Right kidney (tissue), 9 donors: ENCODE measurements at places on chromosomes 5 and 9.

DNA sequence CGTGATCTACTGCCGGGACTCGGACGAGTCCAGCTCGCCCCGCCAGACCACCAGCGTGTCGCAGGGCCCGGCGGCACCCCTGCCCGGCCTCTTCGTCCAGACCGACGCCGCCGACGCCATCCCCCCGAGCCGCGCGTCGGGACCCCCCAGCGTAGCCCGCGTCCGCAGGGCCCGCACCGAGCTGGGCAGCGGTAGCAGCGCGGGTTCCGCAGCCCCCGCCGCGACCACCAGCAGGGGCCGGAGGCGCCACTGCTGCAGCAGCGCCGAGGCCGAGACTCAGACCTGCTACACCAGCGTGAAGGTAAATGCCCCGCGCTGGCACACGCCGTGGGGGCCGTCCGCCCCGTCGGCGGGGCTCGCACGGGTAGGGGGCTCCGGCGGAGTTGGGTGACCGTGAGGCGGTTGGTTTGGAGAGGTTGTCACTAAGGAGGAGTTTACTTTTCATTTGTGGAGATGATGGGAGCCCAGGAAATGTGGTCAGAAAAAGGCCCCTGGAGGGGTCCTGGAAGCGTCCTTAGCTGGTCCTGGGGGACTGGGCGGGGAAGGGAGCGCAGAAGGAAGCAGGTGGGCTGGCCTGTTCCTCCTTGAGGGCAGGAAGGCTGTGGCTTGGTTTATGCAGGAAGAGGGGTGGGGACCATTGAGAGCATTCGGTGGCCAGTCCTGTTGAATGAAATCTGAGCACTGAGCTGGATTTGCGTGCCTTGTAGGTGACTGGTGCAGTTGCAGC, 647 bp downstream of the PDE8B start:
- peak; percentile 65 for DNase-seq

GRCh38 chr5:107289030-107289714, 381.6 kb downstream of the EFNA5 start:
- DNase-seq: no peak

DNA sequence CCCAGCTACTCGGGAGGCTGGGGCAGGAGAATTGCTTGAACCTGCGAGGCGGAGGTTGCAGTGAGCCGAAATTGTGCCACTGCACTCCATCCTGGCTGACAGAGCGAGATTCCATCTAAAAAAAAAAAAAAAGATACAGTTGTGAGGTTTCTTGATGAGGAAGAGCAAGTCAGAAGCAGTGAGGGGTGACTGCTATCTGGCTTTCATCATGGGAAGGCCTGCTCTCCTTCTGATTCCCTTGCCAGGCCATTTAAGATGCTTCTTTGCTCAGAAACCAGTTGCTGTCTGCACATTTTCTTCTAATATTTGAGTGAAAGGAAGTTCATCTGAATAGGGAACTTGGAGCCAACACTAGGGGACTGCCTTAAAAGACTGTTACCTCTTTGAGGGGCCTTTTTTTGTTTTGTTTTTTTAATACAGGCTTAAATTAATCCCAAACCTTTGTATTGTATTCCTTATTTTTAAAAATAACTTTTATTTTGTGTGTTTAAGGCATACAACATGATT, 201.9 kb downstream of the ARHGAP26 start:
- DNase-seq: no peak

- no peak for DNase-seq
Measured at GRCh38 chr5:115389034-115389798, 92.8 kb upstream of the CCDC112 start.

DNA sequence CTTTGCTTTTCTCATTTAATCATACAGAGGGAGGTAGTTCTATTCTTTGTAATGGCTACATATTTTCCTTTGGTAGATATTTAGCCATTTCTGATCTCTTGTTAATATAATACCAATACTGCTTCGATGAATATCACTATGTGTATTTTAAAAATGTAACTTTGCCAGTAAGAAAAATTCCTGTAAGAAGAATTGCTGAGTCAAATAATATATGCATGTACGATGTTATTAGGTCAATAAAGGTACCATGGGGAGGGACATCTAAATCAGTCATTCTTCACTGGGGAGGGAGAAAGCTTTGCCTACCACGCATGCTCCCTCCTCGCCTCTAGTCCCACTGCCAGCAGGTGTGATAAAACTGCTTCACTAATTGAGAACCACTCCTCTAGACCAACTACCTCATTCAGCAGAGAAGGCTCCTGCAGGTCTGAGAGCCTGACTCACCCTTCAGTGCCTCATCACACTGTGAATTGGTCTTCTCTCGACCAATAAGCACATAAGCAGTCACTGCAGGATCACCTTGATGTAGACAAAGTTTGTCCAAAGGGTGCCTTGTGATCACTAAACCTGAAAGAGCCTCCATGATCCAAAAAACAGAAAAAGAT, 56.1 kb upstream of the TBCA start:
- no peak for DNase-seq

DNA sequence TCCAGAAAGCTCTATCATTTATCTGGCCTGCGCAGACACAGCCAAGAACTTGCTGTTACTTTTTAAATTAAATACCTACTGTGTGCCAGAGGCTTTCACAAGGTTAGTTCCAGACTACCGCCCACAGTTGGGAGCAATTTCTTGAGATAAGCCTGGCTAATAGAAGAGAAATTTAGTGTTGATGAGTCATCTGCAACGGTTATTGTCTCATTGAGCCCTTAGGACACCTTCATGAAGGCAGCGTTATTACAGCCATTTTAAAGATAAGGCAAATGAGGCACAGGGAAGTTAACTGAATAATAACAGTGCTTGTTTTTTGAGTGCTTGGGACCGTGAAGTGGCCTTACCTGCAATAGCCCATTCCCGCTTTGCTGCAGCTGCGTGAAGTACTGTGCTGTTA, 292.9 kb upstream of the MSX2 start:
- DNase-seq: no peak

GRCh38 chr9:134247918-134248631, 78.2 kb upstream of the RXRA start:
- no peak for DNase-seq

- DNase-seq: peak; percentile 99
Measured at GRCh38 chr5:65624025-65624570, at the start of gene TRIM23. TSS of gene TRIM23 (minus strand) at chr5:65624333. CDS start at chr5:65624274, 59 bp downstream.

GRCh38 chr9:78559449-78559885, 262.5 kb downstream of the PSAT1 start:
- DNase-seq: no peak

DNA sequence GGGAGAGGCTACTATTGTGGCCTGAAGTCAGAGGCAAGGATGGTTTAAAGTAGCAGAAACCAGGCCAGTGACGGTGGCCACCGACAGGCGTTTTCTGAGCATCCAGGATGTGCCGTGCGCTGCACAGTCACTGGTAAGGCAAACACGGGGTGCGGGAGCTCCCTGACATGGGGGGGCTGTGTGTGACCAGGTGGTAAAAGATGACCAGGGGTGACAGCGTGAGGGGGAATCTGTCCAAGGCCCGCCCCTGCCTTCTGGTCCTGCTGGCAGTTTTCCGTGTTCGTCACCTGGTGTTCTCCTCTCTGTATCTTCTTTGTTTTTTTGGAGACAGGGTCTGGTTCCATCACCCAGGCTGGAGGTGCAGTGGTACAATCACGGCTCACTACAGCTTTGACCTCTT, 167.4 kb downstream of the ICE1 start:
- DNase-seq: no peak

DNA sequence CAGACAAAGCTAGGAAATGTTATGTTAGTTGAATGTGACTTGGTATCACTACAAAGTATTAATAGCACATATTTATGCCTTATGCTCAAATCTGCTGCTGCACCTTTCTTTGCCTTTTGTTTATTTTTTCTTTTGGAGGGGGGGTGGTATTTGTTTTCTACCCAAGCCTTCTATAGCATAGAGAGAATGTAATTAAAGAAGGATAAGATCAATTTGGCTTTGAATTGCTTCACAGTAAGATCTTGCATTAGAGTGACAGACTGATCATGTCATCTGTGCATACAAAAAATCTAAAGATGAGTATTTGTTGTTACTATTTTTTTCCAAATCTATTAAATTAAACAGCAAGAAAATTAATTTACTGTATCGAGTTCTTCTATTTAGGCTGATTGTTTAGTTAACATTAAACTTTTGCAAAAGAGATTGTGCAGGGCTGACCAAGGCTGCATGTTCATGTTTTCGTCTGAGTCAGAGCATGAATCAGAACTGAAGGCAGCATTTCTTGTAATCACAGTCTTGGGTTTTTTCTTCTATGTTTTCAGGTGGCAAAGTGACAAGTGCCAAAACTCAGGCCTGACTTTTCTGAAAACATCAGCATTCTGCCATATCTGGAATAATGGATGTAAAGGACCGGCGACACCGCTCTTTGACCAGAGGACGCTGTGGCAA, 1007.1 kb upstream of the WWC1 start:
- DNase-seq: no peak

- no peak for DNase-seq
Measured at GRCh38 chr9:100125236-100125635, 26.2 kb downstream of the INVS start.

DNA sequence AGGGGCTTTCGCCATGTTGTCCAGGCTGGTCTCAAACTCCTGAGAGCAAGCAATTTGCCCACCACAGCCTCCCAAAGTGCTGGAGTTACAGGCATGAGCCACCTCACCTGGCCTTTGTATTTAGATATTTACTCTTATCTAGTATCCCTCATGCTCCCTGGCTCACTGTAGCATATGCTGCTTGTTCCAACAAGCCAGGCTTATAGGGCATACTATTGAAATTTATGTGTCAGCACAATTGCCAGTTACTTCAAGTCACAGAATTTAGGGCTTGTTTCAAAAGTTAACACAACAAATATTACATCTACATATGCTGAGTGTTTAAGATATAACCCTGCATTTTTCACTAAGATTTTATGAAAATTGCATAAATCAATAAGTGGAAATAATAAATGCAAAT, 469.2 kb upstream of the ZNF608 start:
- no peak for DNase-seq

DNA sequence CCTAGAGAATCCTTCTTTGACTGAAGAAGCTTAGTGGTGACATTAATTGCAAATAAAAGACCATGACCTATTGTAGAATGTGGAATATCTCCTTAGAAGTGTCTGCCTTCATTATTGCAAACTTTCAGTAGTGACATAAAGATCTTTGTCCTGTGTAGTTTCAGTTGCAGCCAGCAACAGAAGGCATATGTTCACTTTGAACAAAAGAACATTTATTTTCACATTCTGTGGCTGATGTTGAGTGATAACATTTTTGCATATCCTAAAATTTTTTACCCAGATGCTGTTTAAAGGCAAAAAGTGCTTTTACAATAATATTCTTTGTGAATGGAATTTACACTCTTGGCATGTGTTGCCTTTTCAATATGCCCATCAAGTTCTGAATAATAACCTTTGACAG, 165.9 kb downstream of the TMC1 start:
- no peak for DNase-seq

DNA sequence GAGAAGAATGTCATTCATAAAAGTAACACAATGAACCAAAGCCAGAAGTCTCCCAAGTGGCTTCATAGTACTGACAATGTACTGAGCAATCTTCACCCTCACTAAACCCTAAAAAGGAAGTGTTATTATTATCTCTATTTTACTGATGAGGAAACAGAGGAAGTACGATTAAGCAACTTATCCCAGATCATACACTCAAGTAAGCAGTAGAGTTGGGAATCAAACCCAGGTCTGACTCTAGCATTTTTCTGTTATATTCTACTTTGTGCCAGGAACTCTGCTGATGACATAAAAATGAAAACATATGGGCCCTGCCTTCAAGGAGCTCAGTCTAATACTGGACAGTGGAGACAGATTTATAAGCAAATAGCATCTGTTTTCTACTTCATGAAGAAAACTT, 109.2 kb downstream of the RAPGEF6 start:
- no peak for DNase-seq

GRCh38 chr9:13430368-13431221, 151.1 kb upstream of the MPDZ start:
- DNase-seq: no peak

GRCh38 chr9:93665128-93665636, 88.8 kb downstream of the PHF2 start:
- no peak for DNase-seq

DNA sequence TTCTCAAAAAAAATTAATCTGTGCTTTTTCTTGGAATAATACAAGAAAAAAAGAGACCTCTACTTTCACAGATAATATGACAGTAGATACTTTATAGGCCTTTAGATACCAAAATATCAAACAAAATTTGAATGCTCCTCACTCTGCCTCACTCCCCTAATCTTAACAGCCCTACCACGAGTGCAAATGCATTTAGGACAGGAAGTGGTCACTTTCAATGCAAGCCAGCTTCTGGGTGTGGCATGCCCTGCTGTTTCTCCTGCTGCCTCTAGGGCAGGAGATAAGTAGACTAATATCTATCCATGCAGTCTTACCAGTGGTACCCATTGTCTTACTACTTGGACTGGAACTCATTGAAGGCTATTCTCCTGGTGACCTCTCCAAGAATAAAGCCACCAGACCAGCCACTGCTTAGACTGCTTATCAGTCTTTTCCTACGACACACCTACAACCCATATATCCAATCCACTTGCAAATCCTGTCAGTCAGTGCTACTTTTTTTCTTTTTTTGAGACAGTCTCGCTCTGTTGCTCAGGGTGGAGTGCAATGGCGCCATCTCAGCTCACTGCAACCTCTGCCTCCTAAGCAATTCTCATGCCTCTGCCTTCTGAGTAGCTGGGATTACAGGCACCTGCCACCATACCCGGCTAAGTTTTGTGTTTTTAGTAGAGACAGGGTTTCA, 23.0 kb downstream of the FRRS1L start:
- no peak for DNase-seq

DNA sequence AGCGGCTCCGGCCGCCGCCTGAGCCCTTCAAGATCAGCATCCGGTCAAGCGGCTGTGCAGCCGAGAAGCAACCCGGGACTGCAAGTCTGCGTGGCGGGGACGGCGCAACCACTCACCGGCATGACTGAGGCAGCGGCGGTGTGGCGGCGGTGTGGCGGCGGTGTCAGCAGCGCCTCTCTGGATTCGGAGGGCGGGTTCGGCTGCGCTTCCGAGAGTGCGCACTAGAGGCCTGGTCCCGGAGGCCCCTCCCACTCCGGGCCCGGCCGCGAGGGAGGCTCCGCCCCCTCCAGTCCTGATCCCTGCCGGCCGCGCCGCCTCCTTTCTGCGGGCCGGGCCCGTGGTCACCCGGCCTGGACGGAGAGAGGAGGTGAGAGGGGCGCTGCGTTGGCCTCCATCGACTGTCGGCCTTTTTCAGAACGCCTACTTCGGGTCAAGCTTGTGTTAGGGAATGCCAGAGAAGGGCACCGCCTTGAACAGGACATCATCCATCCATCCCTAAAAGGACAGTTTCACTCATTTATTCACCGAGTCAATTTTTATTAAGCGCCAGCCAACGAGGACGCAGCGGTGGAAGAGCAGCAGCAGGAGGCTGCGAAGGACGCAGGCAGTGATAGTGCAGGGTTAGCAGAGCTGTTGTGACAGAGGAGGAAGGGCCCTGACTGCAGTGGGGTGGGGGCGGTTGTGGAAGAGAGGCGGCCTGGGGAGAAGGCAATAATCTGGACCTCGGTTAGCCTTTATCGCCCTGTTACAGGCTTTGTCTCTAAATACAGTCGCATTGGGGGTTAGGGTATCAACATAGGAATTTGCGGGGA, at the start of gene ATOX1:
ATOX1 (minus strand) TSS at position 202 of the 812 bp plus-strand sequence; CDS start at position 122, 80 bp downstream.
- peak; percentile 92 for DNase-seq

GRCh38 chr9:125103770-125104460, 39.4 kb downstream of the SCAI start:
- no peak for DNase-seq
